ENCODE measurements at places on chromosomes 12 and 14.
A peak's percentile ranks its signal among the peaks of the same experiment; 100 is the strongest.

- peak; percentile 41 for DNase-seq
Measured at GRCh38 chr12:121537814-121538698, 42.8 kb downstream of the KDM2B start.

DNA sequence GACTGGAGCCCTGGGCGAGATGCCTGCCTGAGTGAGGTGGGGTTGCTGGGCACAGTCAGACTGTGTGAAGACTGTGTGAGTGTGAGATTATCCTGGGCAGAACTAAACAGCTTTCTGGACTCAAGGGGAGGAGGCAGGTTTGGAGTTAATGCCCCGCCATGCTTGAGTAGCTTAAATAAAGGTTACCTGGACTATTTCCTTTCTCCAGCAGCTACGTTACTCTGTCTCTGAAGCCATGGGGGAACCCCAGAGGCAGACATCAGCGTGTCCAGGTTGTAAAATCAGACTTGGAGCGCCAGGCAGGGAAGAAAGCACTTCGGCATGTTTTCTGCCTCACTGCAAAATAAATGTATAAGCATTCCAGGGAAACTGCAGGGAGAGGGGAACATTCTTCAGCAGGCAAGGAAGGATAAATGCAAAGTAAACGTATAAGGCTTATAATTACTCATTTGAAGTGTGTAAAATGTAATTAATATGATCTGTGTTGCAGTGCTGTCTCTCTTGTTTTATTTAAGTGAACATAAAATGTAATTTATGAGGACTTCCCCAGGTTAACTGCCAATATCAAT is 129.7 kb downstream of the CHST11 start:
- no peak for DNase-seq

GRCh38 chr14:37544407-37544806 is 50.6 kb downstream of the FOXA1 start:
- no peak for DNase-seq

DNA sequence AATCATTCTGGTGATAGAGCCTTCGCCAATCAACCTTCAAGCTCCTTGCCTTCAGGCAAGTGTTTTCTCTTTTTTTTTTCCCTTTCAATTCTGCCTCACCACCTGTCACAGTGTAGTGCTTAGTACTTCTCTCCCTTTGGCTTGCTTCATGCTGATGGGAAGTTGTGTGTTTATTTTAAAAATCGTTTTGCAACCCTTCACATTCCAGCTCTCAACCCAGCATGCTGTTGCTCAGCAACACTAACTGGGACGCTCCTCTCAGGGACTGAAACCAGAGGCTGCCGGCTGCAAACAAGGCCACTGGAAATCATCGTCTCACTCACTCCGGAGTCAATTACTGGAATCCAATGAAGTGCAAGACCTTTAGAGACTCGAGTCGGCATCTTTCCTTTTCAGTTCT is 342.7 kb downstream of the PRKD1 start:
- DNase-seq, result no peak

- DNase-seq, result no peak
Measured at GRCh38 chr14:95234426-95234825, 77.1 kb upstream of the DICER1 start.
